ENCODE measurements at places on chromosomes 12 and 14. TPM values are rescaled to one million over a fixed set of nuclear protein-coding genes. Genes with fewer than 3 reads are reported as not detected.

HCAR2 gene
- 5.7 TPM for total RNA-seq

TSPAN19 gene
- total RNA-seq: not detected

HOXC9 gene
- 16.8 TPM for total RNA-seq

DEPDC4 gene
- 1.3 TPM for total RNA-seq

AKAP3 gene
- 2.2 TPM for total RNA-seq

DNA sequence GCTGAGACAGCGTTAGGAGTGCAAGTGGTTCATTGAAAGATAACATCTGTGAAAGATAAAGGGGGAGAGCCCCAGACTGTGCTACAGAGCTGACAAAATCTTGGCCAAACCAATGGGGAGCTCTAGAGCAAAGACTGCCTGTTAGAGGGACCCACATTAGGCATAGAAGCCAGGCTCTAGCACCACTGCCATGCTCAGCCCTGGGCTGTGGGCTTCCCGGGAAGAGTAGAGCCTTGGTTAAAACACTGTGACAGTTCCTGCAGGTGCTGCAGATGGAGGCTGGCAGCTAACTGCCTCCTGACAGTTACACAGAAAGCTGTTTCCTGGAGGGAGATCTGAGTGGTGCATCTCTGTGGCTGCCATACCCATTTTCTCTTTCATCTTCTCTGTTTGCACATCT lies 23.0 kb downstream of the TSHR start:
- DNase-seq: no peak

- no peak for DNase-seq
Measured at GRCh38 chr14:57864659-57865058, 1.2 kb downstream of the SLC35F4 start.

DNA sequence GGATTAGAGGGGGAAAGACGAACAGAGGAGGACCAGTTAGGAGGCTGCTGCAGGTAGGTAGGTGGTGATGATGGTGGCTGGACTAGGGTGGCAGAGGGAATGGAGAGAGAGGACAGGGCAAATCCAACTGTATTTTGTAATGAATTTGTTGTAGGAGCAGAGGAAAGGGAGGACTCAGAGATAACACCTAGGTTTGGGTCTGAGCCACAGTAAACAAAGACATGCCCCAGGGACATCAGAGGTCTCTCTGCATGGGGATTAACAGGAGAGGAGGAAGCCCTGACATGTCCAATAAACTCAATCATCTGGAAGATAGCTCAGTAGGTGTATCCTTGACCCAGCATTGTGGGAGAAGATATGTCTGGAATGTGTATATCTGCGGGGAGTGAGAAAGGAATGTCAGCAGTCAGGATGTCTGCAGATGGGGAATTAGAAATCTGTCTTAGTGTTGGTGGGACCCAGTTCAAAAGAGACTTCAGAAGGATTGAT lies 4.7 kb upstream of the SLC48A1 start:
- no peak for DNase-seq

GRCh38 chr12:93773122-93773871 lies 96.1 kb downstream of the CRADD start:
- no peak for DNase-seq

- DNase-seq: no peak
Measured at GRCh38 chr14:76755610-76756370, 5.5 kb upstream of the VASH1 start.

GRCh38 chr12:14850929-14851663 lies 7.8 kb upstream of the ART4 start:
- DNase-seq: no peak

DNA sequence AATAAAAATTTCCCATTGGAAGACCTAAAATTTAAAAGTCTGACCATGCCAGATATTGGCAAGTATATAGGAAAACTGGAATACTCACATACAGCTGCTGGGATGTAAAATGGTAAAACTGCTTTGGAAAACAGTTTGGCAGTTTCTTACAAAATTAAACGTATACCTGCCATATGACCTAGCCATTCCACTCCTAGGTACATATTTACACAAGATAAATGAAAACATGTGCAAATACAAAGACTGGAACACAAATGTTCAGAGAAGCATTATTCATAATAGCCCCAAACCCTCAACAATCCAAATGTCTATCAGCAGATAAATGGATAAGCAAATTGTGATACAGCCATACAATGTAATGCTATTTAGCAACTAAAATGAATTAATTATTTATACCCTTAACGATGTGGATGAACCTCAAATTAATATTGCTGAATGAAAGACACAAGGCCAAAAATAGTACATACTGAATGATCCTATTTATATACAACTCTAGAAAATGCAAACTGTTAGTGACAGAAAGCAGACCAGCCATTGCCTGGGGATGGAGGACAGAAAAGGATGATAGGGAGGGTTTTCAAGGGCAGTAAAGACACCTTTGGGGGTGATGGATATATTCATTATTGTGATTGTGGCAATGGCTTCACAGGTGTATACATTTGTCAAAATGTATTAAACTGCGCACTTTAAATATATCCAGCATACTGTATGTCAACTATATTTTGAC lies 21.3 kb upstream of the TCP11L2 start:
- DNase-seq: no peak

Data from breast epithelium (tissue), 4 donors.